ENCODE measurements at places on chromosomes 16 and 17.

DNA sequence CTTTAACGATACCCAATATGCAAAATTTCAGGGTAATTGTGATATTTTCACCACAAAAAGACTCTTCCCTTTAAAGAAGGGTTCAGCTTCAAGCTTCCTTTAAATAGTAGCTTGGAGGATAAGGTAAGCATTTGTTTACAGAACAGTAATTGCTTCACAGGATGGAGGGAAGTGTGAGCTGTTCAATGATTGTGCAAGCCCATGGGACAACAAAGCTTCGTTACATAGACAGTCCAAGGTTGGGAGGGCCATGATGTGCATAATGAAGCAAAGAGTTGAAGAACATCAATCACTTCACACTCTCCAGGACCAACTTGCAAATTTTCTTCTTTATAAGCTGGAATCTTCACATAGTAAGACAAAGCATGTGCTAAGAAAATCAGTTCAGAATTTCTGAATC is 145.0 kb upstream of the ASIC2 start:
- DNase-seq = peak; percentile 35

GRCh38 chr17:45276031-45276430 is 14.1 kb upstream of the SPATA32 start:
- DNase-seq = no peak

- no peak for DNase-seq
Measured at GRCh38 chr17:4808378-4808767, 1.4 kb downstream of the PLD2 start.

GRCh38 chr16:85424260-85425073 is 188.7 kb upstream of the GSE1 start:
- DNase-seq = no peak

GRCh38 chr17:57441270-57441600 is 184.9 kb downstream of the MSI2 start:
- no peak for DNase-seq
